ENCODE measurements at places on chromosomes 12 and 14.

DNA sequence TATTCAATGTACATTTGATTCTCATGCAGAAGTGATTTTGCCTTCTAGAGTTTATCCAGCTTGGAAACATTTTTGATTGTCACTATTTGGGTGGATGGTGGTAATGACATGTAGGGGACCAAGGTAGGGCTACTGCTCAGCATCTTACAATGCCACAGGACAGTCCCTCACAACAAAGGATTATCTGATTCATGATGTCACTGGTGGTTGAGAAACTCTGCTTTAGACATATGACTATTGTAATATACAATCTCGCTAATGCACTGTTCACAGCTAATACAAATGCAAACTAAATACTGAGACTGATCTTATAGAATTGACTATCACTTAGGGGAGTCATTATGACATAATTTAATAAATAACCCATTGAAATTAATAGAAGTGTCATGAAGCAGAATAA is 60.4 kb upstream of the BTG1 start:
- no peak for DNase-seq

DNA sequence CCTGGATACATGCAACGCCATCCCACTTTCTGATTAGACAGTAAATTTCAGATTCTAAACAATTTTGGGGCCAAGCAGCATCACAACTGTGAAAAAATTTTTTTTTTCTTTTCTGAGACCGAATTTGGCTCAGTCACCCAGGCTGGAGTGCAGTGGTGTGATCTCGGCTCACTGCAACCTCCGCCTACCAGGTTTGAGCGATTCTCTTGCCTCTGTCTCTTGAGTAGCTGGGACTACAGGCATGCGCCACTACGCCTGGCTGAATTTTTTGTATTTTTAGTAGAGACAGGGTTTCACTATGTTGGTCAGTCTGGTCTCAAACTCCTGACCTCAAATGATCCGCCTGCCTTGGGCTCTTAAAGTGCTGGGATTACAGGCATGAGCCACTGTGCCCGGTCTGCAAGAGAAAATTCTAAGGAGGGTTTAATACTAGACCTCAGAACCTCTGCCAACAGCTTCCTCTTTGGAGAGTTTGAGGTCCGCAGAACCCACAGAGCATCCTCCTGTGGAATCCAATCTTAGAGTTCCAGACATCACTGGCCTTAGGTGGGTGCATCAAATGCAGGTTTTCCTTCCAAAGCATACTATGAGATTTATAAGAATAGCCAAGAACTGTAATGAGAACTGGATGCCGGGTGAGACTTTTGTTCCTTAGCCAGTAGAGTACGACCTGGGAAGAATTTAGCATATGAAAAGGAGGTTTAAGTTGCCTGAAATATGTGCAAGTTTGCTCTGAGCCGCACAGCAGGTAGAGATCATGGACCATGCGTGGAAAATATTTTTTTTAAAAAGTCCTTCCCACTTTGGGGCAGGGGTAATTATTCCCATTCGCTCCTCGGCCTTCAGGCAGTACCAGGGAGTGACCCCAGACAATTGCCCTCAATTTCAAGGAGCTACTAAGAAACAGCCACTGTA is 7.8 kb upstream of the PHC1 start:
- DNase-seq = no peak

DNA sequence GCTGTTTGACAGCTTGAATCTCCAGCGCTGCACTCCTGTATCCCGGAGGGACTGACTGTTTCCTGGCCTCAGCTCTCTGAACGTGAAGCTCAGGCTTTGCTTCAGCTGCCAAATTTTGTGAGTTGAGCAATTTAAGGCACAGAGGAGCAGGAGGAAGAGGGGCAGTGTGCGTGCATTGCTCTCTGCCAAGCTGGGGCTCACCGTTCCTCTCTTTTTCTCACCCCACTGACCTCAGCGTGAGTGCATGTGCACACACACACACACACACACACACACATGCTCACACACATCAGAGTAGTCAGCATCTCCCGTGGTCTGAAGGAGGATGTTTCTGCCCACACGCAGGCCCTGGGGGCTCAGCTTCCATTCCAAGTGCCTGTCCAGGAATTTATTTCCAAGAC is 27.8 kb upstream of the BDKRB2 start:
- no peak for DNase-seq

DNA sequence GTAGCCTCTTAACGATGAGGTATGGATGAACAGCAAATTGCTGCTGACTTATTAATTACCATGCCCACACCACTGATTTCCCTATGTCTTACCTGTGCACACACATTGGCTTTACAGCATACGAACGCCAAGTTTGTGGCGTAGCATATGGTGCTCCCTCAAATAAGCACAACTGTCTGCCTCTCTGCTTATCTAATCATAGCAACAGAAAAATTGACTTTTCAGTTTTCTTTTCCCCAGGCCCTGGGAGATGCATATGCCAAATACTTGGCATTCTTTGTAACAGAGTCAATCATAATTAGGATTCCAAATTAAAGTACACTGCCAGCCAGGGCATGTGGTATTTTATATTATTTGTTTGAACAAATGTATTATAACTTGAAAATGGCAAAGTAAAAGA is 625.5 kb downstream of the DIO2 start:
- no peak for DNase-seq

GRCh38 chr12:97701901-97702300 is 239.3 kb downstream of the RMST start:
- DNase-seq = no peak

DNA sequence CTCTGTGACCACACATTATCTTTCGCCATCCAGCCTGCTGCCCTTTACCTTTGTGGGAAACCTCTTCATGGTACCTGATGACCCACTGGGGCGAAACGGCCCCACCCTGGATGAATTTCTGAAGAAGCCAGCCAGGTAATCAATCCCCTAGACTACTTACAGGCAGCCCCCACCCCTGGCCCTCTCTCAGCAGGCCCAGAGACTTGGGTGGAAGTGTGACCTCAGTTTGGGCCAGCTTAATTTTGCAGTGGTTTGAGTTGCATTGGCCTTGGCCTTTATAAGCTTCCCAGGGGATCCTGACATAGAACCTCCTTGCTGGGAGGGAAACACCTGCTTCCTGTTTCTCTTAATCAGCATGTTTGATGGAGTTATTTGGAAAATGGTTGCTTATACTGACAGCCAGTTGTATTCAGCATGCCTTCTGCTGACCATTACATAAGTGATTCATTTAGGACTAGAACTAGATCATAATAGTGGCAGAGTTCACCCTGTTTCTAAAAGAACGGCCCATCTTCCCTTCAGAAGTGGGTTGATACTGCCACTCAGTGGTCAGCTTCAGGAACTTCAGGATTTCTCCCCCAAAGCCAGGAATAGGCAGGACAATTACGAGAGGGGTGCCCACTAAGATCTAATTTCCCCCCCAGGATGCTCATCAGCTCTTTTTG is 6.1 kb downstream of the SDR39U1 start:
- no peak for DNase-seq

GRCh38 chr12:45629292-45629691 is 100.2 kb upstream of the ARID2 start:
- DNase-seq = no peak

DNA sequence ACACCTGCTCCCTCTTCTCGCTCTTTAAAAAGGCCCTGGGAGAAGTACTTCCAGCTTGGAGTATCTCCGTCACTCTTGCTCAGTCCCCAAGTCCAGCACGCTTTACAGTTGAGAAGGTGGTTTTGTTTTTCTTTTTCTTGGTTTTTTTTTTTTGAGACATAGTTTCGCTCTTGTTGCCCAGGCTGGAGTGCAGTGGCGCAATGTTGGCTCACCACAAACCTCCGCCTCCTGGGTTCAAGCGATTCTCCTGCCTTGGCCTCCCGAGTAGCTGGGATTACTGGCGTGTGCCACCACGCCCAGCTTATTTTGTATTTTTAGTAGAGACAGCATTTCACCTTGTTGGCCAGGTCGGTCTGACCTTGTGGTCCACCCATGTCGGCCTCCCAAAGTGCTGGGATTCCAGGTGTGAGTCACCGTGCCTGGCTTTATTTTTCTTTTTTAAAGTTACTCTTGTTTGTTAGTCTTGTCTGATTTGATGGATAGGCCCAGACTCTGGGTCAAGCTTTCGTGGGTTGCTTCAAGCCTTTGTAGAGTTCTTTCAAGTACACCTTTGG is 1.9 kb downstream of the TDRD9 start:
- DNase-seq = no peak

DNA sequence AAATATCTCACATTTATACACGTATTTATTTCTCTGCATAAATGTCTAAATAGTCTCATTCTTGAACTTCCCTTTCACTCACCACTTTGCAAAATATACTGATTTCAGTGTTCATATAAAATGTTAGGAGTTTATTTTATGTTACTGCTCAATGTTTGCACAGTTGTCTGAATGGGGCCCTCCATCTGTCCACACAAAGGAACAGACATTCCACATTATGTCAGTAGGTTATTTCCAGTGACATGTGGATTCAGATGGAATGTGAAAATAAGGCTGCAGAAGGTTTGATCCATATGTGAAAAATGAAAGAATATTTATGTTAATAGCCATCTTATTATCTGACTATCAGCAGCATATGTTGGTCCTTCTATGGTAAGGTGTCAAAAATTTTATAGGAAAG is 994.4 kb upstream of the SEL1L start:
- DNase-seq = no peak

DNA sequence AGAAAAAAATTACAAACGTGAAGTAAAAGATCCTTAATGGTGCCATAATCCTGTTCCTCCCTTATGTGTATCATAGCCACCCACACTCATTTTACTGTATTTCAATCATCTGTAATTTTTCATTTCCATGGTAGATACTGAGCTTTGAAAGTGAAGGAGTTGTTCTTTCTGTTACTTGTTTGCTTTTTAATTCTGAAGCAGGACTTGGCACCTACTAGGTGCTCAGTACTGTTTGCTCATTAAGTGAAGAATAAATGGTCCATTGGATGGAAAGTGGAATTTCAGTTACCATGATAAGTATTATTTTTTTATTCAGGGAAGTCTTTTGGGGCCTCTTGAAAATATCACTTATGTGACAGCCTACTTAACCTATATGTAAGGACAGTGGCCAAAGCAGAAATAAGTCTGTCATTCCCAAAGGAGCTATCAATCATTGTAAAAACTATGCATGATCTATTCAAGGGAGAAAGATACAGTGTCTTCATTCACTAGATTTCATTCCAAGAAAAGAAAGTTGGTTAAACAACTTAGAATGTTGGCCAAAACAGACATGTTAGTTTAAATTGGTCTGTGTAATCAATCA is 1244.4 kb upstream of the SEL1L start:
- DNase-seq = no peak

DNA sequence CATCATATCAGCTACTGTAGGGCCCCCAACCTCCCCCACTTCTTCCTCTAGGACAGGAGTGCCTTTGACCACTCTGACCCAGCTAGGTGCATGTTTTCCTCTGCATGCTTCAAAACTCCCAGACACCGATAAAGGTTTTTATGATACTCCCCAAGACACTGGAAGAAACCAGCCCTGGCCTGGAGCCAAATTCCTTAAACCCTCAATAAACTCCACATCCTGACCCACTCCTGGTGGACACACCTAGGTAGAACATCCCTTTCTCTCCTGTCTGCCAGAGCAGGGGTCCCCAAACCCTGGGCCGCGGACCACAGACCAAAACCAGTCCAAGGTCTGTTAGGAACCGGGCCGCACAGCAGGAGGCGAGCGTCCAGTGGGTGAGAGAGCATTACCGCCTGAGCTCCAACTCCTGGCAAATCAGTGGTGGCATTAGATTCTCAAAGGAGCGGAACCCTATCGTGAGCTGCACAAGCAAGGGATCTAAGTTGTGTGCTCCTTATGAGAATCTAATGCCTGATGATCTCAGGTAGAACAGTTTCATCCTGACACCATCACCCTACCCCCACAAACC is 49.6 kb downstream of the NT5DC3 start:
- no peak for DNase-seq

- DNase-seq = no peak
Observed at GRCh38 chr14:89089330-89089729, 264.9 kb downstream of the TTC8 start.

DNA sequence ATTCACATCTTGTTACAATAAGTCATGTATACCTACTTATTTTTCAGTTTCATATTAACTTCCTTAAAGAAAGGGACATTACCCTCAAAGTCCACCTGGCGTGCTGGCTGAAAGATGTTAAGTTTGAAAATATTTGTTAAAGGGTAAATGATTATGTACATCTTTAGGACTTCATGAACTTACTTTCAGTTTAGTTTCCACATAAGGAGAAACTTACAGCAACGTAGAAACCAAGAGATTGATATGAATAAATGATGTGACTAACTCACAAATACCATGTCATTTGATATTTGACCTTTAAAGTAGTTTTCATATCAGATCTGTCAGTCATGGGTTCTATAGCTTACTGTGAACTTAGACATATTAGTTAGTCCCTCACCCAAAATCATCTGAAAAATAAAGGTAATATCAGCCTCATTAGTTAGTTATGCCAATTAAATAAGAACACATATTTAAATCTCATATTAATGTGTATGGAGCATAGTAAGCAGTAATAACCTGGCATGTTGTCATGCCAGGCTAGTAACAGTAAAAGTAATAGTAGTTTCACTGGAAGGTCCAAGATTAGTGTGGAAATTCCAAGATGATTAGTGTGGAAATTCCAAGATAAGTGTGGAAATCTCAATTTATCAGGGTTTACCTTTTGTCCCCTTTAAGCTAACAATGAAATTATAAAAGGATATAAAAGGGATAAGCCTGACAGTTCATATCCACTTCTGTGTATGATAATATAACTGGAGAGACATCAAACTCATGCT is 1.9 kb upstream of the CLEC2D start:
- no peak for DNase-seq

- DNase-seq = no peak
Observed at GRCh38 chr14:59925797-59926196, 5.9 kb downstream of the LRRC9 start.

Data from activated CD8-positive, alpha-beta memory T cell treated with anti-CD3 and anti-CD28 coated beads for 48 hours (primary cell).